Activated CD4-positive, alpha-beta T cell treated with anti-CD3 and anti-CD28 coated beads, Interleukin-10, Interleukin-2, amounts not matched to agents 100 ng/mL and 50 ng/mL, durations not matched to agents 16 hours and 8 hours (primary cell): ENCODE measurements at places on chromosomes 13 and 19.
A peak's percentile ranks its signal among the peaks of the same experiment; 100 is the strongest.

- DNase-seq, result no peak
Observed at GRCh38 chr13:97185291-97185690, 36.8 kb upstream of the MBNL2 start.

DNA sequence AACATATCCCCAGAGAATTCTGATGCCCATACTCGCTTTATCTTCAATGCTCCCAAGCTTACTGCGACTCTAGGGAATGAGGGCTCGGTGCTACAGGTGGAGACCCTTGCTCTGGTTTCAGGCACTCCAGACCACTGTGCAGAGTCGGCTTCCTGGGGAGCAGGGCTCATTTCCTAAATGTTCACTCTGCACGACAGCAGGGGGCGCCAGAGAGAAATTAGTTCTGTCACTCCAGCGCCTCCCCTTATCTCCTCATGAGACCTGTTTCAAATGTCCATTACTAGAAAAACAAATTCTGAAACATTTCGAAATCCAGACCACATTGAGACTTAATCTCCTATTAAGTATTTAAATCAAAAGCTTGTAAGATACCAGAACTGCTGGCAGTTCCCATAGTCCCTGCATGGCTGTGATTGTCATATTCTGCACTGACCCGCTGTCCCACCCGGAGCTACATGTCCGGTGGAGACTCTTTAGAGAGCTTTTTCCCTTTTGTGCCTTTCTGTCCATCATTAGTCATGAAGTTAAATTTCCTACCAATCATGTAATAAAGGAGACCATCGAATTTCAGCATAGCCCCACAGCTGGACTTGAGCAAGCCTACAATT, 22.4 kb downstream of the EPSTI1 start:
- DNase-seq, result peak; percentile 79

DNA sequence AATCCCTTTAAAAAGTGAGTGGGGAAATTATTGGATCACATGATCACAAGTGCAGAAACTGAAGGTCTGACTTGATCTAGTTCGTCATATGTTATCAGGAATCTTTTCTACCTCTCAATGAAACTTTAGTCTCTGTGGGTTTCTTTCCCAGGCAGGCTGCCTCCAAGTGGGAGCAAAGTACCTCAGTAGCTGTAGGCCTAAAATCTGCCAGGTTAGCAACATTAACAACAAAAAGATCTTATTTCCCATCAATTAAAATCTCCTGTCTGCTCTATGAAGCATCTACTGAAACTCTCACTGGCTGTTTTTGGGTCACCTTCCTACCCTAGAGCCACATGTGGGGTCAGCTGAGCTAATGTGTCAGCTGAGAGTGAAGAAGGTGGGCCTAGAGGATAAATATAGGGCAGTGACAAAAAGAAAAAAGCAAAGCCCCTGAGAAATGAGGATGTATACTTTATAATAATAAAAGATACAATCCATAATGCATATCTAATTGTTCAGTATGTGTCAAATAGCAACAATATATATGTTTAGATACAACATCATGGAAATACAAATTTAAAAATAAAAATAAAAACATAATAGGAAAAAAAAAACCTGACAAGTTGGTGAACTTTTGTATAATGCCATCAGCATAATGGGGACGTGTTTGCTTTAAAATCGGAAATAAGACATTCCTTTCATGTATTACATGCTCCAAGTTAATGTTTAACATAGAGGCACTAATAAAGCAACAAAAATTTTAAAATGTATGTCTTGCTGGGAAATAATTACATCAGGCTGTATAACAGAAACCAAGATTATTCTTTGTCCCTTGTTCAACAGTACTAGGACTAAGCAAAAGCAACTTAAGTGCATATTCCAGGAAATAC, 141.1 kb downstream of the GPC5 start:
- no peak for DNase-seq

DNA sequence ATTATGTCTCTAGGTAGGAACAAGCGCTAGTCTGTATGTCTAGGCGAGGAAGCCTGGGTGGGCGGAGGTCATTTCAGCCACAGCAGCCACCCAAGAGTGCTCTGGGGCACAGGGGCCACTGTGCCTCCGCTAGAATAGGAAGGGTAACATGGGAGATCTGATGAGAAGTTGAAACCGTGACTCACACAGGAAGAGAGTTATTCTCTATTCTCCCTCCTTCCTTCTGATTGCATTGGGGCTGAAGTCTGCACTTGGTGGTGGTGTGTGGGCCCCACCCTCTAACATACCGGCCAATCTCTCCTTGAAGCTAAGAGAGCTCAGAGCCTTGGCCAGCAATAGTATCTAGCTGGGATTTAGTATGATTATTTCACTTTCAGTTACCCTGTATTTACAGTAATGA, 20.3 kb upstream of the GGACT start:
- DNase-seq, result peak; percentile 76

- DNase-seq, result peak; percentile 12
Observed at GRCh38 chr13:101465877-101466276, 13.4 kb downstream of the ITGBL1 start.

DNA sequence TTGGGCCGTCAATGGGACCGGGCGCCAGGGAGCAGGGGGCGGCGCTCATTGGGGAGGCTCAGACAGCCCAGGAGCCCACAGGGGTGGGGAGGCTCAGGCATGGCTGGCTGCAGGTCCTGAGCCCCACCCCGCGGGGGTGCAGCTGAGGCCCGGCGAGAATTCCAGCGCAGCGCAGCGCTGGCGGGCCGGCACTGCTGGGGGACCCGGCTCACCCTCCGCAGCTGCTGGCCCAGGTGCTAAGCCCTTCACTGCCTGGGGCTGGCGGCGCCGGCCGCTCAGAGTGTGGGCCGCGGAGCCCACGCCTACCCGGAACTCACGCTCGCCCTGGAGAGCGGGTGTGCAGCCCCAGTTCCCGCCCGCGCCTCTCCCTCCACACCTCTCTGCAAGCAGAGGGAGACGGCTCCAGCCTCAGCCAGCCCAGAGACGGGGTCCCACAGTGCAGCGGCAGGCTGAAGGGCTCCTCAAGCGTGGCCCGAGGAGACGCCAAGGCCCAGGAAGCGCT, 1227.4 kb downstream of the PCDH17 start:
- no peak for DNase-seq

GRCh38 chr13:42847891-42848663, 66.7 kb downstream of the FAM216B start:
- no peak for DNase-seq

DNA sequence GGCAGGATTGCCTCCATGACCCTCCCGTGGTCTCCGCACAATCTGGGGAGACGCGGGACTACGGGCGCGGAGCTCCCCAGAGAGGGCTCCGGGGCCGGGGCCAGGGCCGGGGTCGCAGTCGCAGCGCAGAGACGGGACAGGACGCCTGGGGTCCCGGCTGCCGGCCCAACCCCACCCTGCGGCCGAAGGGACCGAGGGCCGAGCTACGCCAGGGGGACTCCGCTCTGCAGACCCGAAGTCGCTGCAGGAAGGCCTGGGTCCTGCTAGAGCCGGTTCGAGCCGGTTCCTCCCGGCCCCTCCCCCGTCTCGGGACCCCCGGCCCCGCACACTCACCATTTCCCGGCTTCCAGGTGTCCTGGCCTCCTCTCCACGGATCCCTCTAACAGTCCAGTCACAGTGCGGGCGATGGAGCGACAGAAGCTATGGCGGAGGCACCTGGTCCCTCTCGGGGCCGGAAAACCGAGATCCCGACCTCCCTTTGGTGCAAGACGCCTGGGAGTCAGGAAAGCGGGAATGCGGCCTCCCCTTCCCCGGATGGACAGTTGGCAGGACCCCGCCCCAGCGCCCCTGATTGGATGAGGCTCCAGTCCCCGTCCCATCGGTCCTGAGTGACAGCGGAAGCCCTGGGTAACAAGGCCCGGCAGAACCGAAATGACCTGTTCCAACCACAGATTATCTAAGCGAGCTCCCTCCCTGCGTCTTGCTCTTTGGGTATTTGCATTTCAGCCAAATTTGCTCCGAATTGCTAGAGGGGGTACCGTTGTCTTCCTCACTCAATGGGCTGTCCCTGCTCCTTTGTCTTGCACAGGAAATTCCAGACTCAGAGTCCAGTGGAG, at the start of gene ZNF625:
Gene ZNF625 (minus strand): TSS at position 512 of the 836 bp plus-strand sequence. CDS start 176 bp downstream, at position 336.
- DNase-seq, result peak; percentile 67

DNA sequence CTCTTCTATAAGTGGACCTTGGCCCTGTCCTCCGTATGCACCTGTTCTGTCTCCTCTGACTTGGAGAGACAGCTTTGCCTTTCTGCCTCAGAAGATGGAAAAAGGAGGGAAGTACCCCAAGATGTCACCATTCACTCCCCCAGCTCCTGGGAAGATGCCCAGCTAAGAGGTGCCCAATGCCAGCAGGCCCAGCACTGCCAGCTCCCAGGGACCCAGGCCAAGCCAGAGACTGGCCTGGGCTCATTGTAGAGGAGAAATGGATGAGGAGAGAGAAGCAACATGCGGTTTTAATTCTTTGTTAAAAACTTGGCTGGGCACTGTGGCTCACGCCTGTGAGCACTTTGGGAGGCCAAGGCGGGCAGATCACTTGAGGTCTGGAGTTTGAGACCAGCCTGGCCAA, 111.5 kb upstream of the ZNF507 start:
- DNase-seq, result no peak

GRCh38 chr13:28052945-28053344, 47.4 kb downstream of the FLT3 start:
- no peak for DNase-seq

- no peak for DNase-seq
Observed at GRCh38 chr13:40376296-40376849, 290.1 kb downstream of the FOXO1 start.

GRCh38 chr13:51978796-51979556, 32.3 kb downstream of the ATP7B start:
- DNase-seq, result no peak

DNA sequence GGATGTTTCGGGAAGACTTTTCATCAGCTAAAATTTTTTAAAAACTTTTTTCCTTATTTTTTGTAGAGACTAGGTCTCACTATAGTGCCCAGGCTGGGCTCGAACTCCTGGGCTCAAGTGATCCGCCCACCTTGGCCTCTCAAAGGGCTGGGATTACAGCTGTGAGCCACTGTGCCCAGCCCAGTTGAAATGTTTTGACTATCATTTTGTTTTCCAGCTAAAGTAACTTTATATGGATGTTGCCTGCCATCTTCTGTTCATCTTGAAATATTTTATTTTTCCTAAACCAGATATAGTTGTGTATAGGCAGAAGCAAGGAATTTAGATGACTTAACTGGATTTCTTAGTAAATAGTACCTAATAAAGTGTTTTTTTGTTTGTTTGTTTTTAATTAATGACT, 7.0 kb downstream of the CAB39L start:
- DNase-seq, result no peak

DNA sequence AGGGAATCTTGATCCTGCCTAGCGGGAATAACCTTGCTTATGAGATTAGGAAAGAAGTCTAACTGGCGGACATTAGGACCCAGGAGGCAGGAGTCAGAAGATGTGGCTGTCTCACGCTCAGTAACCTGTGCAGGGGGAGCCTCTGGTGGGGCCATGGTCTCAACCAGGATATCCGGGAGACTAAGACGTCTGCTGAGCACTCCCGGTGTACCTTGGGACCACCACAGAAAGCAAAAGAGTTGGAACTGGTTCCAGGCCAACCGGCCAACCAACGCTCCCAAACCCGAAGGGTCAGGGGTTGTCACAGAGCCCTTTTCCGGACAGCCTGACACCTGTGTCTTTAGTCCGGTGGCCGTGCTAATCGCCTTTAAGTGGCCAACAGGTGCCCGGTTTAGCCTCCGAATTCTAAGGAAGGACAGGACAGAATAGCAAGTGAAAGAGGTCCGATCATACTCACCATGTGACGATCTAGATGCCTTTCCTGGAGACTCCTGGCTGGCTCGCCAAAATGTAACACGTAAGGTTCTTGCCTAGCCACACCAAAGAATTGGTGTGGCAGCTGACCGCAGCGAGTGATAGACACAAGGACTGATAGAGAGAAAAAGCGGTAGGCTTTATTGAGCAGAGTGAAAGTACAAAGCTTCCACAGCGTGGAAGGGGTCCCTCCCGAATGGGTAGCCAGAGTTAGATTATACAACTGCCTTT, 103.9 kb upstream of the DIAPH3 start:
- peak; percentile 3 for DNase-seq

DNA sequence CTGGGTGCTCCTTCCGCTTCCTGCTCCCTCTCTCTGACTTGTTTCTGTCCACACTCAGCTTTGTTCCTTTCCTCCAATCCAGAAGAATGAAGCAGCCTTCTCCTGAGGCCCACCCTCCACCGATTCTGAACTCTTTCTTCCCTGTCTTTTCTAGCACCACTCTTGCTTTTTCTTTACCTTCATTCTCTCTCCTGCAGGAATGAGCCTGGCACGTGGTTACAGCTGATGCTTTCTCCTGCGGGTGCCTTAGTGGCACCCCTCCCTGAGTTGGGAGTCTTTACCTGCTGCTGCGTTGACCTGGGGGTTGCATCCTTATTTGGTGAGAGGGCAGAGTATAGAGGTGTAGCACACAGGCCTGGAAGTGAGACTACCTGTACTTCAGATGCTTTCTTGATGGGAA, 6.2 kb downstream of the UBAC2 start:
- no peak for DNase-seq
